ENCODE measurements at places on chromosomes 5 and 9. TPM values are rescaled to one million over a fixed set of nuclear protein-coding genes. Genes with fewer than 3 reads are reported as not detected.

DNA sequence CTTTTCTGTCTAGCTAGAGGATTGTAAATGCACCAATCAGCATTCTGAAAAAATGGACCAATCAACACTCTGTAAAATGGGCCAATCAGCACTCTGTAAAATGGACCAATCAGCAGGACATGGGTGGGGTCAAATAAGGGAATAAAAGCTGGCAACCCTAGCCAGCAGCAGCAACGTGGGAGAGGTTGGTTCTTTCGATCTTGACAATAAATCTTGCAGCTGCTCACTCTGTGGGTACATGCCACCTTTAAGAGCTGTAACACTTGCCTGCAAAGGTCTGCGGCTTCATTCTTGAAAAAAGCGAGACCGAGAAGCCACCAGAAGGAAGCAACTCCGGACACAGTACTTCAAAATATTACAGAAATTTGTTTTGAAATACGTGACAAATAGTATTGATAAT, 424.6 kb upstream of the CDH9 start:
- no peak for DNase-seq

DNA sequence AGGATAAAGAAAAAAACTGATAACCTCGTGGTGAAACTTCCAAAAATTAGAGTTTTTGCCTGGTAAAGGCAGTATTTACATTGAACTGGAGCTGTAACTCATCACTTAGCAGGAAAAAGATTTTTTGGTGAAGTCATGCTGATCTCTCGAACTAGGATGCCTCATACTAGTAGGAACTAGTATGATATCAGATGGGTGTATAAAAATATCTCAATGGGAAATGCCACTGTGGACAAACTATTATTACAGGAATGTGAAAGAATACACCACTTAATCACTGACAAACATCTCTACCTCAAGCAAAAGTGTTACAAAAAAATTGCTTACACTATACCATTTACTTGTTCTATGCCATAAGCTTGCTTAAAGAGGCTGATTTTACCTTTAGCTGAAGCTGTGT, 28.4 kb downstream of the RFX3 start:
- DNase-seq: no peak

CDC14B gene
- total RNA-seq: 13.1 TPM

GRCh38 chr5:171978016-171978415, 28.4 kb downstream of the FBXW11 start:
- DNase-seq: no peak

PLAC8L1 gene
- 1.1 TPM for total RNA-seq

DNA sequence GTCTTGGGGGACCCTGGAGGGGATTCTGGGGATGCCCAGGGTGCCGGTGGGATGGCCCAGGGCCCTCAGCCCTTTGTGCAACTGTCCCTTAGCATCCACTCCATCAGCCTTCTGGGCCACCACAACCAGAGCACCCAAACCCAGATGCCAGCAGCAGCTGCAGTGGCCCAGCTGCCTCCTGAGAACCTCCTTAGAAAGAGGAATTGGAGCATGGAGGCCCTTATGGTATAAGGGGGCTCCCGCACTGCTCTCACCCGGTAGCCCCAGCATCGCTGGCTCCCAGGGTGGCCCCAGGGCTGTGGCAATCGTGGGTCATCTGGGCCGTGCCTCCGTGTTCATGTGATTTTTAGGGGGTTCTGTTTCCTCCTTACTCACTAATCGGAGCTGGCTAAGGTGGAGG, 463.3 kb downstream of the ICE1 start:
- no peak for DNase-seq

DNA sequence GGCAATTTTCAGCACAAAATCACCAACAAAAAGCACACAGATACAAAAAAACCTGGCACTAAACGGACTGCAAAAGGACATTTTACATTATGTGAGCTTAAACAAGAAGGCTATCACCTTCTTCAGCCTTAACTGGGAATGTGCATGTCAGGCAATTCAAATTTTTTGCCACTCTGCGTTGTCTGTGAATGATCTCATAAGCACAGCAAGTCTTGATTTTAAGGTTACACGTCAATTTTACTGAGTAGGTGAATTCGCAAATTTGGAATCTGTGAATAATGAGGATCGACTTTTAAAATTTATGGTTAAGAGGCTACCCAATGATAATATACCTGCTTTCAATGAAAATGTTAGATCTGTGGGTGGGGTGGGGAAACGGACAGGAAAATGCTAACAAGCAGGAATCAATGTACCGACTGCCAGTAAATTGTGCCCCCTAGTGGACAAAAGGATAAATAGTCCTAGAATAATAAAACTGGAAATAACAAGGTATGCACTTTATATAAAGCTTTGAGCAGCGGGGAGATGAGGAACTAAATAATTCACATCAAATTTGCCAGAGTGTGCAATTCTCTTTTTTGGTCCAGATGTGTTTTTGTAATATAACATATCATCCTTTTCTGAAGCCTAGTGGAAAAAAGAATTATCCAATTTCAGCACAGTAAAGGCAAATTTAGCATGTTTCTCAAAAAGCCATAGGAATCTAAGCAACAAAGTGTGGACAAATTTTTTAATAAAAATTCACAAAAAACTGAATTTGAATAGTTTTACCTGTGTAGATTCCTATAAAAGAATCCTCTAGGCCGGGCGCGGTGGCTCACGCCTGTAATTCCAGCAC, 20.5 kb downstream of the EQTN start:
- DNase-seq: peak; percentile 35

GRCh38 chr9:99349870-99350269, 127.8 kb downstream of the SEC61B start:
- no peak for DNase-seq

GRCh38 chr9:136538599-136539426, 7.0 kb downstream of the NOTCH1 start:
- peak; percentile 77 for DNase-seq

DNA sequence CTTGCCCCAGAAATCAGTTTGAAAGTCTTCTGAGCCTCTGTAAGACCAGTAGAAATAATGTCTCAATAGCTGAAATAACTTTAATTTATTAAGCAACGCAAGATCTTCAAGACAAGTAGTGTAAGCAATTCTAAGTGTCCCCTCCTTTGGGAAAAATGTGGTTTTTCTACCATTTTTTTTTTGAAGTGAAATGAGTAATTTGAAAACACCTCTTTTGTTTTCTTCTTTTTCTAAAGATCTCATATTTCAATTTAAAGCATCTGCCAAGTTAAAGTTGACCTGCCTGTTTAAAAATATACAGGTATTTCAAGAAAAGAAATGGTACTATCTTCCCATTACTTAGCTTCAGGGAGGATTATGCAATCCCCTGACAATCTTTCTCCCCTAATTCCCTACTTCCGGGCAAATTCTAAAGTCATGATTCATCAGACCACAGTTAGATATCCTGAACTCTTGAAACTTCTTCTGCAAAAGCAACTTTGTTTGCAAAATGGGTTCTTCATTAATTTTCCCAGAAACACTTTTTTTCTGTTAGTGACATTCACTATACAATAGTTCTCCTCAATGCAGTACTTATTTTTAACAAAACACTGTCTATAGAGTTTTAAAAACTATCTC, 7.8 kb upstream of the ANXA1 start:
- no peak for DNase-seq

DNA sequence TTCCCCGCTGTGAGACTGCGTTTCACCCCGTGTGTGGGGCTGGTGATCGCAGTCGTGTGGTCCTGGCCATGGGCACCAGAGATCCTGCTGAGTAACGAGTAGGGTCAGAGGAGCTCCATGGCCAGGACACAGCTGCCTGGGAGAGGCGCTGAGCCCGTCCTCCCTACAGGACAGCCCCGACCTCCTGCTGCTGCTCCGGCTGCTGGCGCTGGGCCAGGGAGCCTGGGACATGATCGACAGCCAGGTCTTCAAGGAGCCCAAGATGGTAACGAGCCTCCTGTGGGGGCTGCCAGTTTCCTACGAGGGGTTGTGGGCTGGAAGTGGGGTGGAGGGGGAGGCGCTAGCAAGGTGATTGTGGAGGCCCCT, 11.0 kb downstream of the NELFB start:
- no peak for DNase-seq

PIGO gene
- total RNA-seq: 27.1 TPM

DNA sequence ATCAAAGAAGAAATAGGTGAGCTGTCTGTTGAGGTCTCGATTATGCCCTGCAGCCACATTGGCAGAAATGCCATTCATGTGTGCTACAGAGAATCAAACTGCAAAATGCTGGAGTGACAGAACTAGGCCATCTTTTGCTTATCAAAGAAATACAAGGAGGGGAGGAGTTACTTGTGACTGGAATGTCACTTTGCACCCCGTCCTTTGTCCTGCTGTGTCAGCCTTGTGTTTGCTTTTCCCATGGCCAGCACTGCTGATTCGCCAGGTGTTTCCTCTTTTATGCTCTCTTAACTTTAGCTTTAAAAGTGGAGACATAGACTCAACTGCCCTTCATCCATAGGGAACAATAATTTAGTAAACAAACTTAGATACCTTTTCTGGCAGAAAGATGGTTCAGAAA, 54.3 kb downstream of the SLC46A2 start:
- no peak for DNase-seq

- DNase-seq: no peak
These were observed 300.9 kb downstream of the RFX3 start for GRCh38 chr9:3224931-3225330.

- DNase-seq: no peak
These were observed 3.9 kb upstream of the ADCY2 start for GRCh38 chr5:7391814-7392692.

GRCh38 chr5:178078197-178079010, 34.9 kb upstream of the N4BP3 start:
- no peak for DNase-seq
